Stimulated activated CD8-positive, alpha-beta memory T cell treated with anti-CD3 and anti-CD28 coated beads, Interleukin-4, amount 100 ng/mL, for 4 hours (primary cell): ENCODE measurements at places on chromosomes 6 and 20.

DNA sequence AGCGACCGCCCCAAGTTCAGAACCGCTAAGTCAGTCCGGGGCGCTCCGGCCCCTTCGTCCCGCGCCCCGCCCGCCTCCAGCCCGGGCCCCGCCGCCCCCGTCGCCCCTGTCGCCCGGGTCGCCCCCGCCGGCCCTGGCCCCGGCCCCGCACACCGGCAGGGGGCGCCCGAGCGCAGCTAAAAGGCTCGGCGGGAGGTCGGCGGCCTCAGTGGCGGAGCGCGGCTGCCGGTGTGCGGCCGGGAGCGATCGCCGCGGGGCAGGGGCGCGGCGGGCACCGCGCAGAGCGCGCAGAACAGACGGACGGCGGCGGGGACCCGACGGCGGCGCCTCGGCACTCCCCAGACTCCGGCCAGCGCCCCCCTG lies at the start of gene FNDC1:
FNDC1 (plus strand) TSS at position 208 of the 363 bp plus-strand sequence. CDS start 197 bp downstream, outside the sequence.
- DNase-seq = no peak

DNA sequence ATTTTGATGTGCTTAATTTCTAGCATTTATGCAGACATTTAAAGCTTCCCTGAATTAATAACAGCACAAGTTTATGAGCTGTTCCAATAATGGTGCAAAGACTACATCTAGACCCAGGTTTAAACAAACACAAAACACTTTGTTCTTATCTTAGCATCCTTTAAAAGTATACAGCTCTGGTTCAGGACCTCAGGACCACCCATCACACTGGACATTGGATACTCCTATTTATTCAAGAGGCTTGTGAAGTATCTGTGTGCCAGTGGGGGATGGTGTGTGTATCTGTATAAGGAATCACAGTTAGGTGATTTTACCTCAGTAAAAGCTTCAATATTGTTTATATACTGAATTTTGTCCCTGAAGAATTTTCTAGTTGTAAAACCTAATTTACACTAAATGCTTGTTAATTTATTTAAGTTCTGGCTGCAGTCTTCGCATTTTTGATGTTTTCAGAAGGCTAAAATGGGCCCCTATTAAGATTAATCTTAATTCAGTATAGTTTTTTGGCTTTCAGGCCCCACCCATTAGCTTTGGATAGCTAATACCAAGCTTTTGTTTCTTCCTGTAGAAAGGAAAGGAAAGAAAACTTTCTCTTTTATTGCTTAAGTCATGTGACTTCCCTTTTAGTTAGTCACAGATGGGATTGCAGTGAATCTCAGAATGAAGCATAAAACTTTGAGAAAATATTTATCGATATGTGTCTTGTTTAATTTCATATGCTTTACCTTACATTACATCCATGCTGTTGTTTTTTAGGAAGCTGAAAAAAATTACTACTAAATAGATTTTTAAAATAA lies 13.1 kb downstream of the LIN28B start:
- DNase-seq = no peak

GRCh38 chr6:39865011-39865888 lies 69.0 kb downstream of the MOCS1 start:
- DNase-seq = peak; percentile 31

DNA sequence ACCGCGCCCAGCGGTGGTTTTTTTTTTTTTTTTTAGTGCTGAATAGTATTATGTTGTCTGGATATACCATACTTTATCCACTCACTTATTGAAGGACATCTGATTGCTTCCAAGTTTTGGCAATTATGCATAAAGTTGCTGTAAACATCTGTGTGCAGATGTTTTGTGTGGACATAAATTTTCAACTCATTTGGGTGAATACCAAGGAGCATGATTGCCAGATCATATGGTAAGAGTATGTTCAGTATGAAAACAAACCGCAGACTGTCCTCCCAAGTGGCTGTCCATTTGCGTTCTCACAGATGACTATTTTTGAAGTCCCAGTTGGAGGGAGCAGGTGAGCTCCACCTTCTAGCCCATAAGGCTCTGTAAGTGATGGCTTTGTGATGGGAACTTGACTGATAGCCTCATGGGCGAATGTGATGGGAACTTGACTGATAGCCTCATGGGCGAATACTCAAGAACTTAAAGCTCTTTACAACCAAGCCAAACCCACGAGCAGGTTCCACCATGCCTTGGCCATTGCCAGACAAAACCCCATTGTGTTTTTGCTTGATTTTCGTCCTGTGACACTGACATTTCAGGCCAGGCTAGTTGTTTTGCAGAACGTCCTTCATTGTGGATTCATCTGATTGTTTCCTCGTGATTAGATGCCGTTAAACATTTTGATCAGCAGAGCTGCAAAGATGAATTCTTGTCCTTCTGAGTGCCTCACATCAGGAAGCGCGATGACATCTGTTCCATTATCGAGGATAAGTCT lies 51.0 kb downstream of the ZBTB2 start:
- no peak for DNase-seq

DNA sequence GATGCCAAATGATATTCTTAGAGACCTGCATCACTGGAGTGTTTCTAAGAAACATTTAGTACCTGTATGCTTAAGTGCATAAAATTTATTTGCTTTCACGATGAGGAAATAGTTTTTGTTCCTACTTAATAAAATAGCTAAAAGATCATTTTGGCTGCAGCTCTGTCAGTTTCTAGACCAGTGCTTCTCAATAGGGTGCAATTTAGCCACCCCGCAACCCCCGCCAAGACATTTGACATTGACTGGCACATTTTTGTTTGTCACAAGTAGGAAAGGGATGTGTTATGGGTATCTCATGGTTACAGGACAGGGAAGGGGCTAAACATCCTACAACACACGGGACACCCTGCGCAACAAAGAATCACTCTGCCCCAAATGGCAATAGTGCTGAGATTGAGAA lies 335.7 kb upstream of the HSF2 start:
- DNase-seq = no peak

- no peak for DNase-seq
Observed at GRCh38 chr6:127176146-127176545, 57.7 kb downstream of the RSPO3 start.

- DNase-seq = no peak
Observed at GRCh38 chr6:127980996-127981395, 80.1 kb upstream of the THEMIS start.

DNA sequence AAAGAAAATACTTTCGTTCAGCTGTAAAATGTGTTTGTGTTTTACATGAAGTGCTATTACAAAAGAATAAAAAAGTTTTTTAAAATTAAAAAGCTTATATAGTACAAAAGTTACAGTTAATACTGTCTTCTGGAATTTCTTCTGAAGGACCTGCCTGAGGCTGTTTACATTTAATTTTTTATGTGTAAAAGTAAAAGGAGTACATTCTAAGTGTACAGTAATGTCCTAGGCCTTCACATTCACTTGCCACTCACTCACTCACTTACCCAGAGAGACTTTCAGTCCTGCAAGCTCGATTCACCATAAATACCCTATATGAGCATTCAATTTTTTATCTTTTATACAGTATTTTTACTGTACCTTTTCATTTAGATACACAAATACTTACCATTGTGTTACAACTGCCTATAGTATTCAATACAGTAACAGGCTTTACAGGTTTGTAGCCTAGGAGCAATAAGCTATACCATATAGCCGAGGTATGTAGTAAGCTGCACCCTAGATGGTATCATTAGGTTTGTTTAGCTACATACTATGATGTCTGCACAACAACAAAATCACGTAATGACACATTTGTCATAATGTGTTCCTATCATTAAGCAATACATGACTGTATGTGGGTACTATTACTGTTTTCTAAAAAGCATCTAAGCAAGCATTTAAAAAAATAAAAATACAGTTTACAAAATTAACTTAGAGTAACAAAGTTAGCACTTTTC lies 33.0 kb downstream of the RNF146 start:
- DNase-seq = no peak
